T-helper 1 cell treated with Interleukin-12 subunit alpha and Interleukin-12 subunit beta and Interleukin-4 antibody, amounts not matched to agents 30 ng/mL and 1 ng/mL, for 36 hours (primary cell): ENCODE measurements at places on chromosomes 1 and 21. TPM values are rescaled to one million over a fixed set of nuclear protein-coding genes. Genes with fewer than 3 reads are reported as not detected.

Gene RHBG
- total RNA-seq = not detected in 2 replicates

Gene PAPPA2
- 0.12 TPM in 2 replicates for total RNA-seq

Gene C8A
- not detected in 2 replicates for total RNA-seq

Gene MARK1
- not detected in 2 replicates for total RNA-seq

Gene ZNF648
- not detected in 2 replicates for total RNA-seq

Gene SRGAP2C
- total RNA-seq = 48.3 and 59.6 TPM in 2 replicates

Gene LCE1A
- not detected in 2 replicates for total RNA-seq

Gene AIM2
- 11.6 and 13.8 TPM in 2 replicates for total RNA-seq

Gene SMIM12
- 53.1 and 55.5 TPM in 2 replicates for total RNA-seq

Gene PGBD5
- 0.12 TPM in 1 of 2 replicates, not detected in the other for total RNA-seq

Gene NIPAL3
- total RNA-seq = 39.4 and 44.9 TPM in 2 replicates

Gene CAPN8
- not detected in 2 replicates for total RNA-seq

Gene S100A7A
- not detected in 2 replicates for total RNA-seq

Gene CLIC6
- total RNA-seq = 0.05 TPM in 1 of 2 replicates, not detected in the other

Gene DMBX1
- total RNA-seq = 0.07 TPM in 1 of 2 replicates, not detected in the other

Gene FAM177B
- not detected in 2 replicates for total RNA-seq

Gene S100A14
- total RNA-seq = not detected in 2 replicates

Gene ACP6
- total RNA-seq = 16.3 and 19.7 TPM in 2 replicates

Gene KRTAP19-3
- not detected in 2 replicates for total RNA-seq

Gene TMEM9
- total RNA-seq = 12.5 and 16.1 TPM in 2 replicates

Gene THEM5
- total RNA-seq = not detected in 2 replicates

Gene RPE65
- not detected in 2 replicates for total RNA-seq

Gene LCE2A
- total RNA-seq = not detected in 2 replicates

Gene BARHL2
- not detected in 2 replicates for total RNA-seq

Gene DNAI4
- total RNA-seq = 0.51 and 2.7 TPM in 2 replicates

Gene KCNQ4
- 0.88 and 1.0 TPM in 2 replicates for total RNA-seq

Gene UMODL1
- 0.12 TPM in 1 of 2 replicates, not detected in the other for total RNA-seq

Gene RPRD2
- total RNA-seq = 30.3 and 31.1 TPM in 2 replicates

Gene CDC42SE1
- total RNA-seq = 370 and 379 TPM in 2 replicates

Gene FAAH
- total RNA-seq = 3.6 and 4.1 TPM in 2 replicates

Gene C4BPA
- total RNA-seq = not detected in 2 replicates

Gene DIPK1A
- 16.1 and 17.6 TPM in 2 replicates for total RNA-seq

Gene GPR25
- not detected in 2 replicates for total RNA-seq

Gene CHAF1B
- 18.5 and 18.6 TPM in 2 replicates for total RNA-seq

Gene PDXK
- 95.8 and 102 TPM in 2 replicates for total RNA-seq

Gene CLCA1
- not detected in 2 replicates for total RNA-seq

Gene AKNAD1
- not detected in 2 replicates for total RNA-seq

Gene FOXD3
- not detected in 2 replicates for total RNA-seq

Gene CR1L
- total RNA-seq = not detected in 2 replicates

Gene CCDC17
- total RNA-seq = 4.7 and 5.3 TPM in 2 replicates

Gene PLPP3
- total RNA-seq = not detected in 2 replicates

Gene DEPDC1
- 12.5 and 13.7 TPM in 2 replicates for total RNA-seq

Gene OBSCN
- 15.4 and 17.5 TPM in 2 replicates for total RNA-seq

Gene KRTAP19-1
- not detected in 2 replicates for total RNA-seq

Gene ARHGAP30
- 301 and 314 TPM in 2 replicates for total RNA-seq

Gene CYP4B1
- total RNA-seq = 0.10 TPM in 1 of 2 replicates, not detected in the other

Gene IQGAP3
- total RNA-seq = 9.6 and 11.6 TPM in 2 replicates
